ENCODE measurements at places on chromosomes 6 and 20.

GRCh38 chr6:28124971-28125353 lies 553 bp downstream of the ZSCAN16 start:
- DNase-seq = no peak

DNA sequence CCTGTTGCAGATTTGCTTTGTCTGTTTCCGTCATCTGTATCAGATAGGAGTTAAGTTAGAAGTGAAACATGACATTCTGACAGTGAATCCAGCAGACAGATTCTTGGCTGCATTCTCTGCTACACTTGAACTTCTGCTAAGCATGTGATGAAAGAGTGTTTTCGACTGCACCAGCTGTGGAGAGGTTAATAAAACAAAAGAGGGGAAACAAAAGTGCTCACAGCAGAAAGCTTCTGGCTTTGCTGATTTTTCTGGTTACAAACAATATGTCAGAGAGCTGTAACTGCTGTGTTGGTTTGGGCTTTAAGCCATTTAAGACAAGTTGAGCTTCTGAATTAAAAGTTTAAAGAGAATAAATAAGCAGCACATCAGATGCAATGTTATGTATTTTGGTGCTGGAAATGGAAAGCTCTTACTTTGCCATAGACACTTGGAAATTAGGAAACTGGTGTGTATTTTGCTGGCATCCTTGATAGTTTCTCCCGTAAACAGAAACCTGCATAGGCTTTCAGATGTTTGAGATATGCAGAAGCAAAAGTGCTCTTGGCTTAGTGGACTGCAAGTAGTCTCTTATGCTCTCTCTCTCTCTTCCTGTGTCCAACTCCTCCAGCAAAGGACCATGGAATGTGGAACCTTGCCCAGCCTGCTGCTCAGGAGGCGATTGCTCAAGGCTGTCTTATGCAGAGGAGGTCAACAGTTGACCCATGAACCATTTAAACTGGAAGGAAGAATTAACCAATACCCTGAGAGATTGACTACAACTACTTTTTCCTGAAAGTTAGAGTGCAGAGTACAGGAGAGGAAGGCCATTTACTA lies 104.9 kb downstream of the RPS12 start:
- no peak for DNase-seq

DNA sequence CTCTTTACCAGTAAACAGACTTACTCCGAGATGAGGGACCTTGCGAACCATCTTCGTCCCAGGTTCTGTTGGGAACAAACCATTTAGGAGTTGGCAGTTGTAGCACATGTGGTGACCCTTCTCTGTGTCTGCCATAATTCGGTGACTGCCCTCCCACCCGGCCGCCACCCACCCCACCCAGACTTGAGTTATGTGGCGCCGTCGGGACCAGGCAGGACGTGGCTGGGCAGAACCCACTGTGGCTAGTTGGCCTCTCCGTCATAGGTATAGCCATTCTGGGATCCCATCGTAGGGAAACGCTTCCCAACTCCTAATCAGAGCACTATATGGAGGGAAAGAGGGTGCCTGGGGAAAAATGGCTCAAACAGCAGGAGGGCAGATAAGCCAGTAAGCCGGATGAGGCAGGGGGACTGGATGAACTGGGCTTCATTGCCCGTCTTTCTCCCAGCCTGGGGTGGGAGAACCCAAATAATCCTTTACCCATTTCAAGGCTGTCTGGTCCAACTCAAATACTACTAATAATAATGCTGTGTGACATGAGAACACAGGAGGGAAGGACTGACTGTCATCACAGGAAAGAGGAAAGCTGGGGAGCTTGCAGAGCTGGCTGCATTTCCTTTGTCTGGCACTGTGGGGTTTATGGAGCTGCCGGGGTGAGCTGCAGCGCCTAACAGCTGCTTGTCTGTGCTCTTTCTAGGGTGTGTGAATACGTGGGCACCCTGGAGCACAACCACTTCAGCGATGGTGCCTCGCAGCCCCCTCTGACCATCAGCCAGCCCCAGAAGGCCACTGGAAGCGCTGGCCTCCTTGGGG lies 73.0 kb upstream of the PBOV1 start:
- DNase-seq = no peak

DNA sequence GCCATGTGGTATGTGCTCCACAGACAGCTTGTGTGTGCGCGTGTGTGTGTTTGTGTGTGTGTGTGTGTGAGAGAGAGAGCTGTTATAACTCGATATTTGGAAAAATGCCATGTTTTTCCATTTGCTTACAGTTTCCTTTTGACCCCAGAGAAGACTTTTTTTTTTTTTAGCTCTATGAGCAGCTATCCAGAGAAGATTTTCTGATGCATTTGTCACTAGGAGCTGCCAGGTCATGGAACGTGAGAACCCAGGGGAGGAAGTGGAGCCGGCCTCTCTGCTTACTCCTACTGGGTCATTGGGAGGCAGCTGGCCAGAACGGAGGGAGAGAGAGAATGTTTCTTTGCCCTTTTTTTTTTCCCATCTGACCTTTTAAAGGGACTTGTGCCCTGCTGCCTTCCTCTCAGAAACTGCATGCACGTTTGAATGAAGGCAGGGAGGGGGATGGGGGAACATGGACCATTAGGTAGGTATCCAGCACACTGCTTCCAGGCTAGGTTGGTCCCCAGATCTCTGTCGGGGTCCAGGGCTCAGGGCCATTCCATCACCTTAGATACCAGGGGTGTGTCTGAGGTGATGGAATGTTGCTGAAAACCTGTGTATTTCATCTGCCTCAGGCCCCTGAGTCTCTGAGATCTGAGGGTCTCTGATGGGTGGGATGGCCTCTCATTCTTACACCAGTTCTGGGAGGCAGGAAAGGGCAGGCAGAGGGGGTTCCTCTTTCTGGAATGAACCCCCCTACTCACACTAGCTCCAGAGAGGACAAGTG lies 11.2 kb upstream of the MRPS18A start:
- no peak for DNase-seq

GRCh38 chr20:43564455-43564854 lies 5.6 kb downstream of the SGK2 start:
- no peak for DNase-seq

DNA sequence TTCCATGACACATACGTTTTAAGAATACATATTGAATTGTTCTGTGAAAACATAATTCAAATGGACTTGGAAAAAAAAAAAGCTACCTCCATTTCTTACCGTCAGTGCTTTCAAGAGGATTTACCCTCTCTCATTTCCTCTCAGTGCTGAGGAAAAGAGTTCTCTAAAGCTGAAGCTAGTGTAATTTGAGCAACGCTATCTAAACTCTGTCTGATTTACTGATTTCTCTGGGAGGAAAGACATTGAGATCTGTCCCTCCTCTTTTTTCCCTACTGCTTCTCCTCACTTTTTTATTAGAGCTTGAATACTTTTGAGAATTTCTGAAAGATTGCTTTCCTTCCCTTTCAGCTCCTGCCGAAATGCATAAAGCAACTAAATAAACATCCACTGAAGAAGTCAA lies 41.2 kb upstream of the GRIK2 start:
- no peak for DNase-seq

DNA sequence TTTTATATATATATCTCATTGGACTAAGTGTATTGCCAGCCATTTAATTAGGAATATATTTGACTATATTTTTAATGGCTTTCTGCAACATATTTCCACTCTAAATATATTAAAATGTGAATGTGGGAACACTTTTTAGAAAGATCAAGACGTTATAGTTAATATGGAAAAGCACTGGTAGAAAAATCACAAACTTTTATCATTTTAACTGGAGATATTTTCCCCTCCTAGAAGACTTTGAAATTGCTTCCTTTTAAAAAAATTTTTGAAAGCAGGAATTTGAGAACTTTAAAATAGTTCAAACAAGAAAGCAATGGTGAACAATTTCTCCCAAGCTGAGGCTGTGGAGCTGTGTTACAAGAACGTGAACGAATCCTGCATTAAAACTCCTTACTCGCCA lies at the start of gene TAAR9:
Gene TAAR9 (plus strand): TSS at position 301 of the 400 bp plus-strand sequence. CDS start 13 bp downstream, at position 314.
- no peak for DNase-seq

DNA sequence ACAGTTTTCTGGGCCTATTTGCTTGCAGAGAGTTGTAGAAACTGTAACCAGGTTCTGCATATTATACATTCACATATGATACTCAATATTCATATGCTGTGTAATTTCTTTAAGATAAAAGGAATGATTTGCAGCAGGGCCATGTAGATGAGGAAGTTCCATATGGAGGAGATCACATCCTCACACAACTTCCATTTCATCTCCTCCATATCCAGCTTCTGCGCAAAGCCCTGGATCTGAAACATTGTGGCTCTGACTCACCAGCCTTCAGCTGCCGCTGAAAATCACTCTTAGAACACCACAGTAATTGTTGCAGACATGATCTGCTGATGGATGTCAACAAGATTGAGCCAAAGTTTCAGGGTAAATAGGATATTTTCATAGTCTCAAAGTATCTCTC lies 57.7 kb downstream of the PXDC1 start:
- no peak for DNase-seq

DNA sequence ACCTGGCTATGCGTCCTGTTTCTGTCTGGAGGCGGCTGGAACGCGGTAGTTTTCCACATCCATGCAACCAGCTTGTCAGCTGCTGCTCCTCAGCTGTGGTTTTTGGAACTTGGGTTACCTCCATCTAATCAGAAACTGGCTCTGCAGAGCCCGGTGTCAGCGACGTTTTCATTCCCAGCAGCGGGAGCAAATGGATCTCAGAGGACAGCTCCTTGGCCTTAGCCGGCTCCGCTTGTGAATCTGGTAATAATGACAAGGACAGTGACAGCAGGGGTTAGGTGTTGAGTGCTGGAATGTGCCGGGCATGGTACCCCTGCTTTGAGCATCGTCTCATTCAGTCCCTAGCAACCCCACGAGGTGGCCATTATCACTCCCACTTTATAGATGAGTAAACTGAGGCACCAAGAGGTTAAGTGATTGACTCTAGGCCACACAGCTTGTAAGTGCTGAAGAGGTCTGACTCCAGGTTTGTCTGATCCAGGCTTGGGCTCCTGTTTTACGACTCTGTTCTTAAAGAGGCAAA lies 1.3 kb downstream of the SLCO4A1 start:
- DNase-seq = no peak

GRCh38 chr6:11307226-11307625 lies 74.8 kb upstream of the NEDD9 start:
- no peak for DNase-seq

DNA sequence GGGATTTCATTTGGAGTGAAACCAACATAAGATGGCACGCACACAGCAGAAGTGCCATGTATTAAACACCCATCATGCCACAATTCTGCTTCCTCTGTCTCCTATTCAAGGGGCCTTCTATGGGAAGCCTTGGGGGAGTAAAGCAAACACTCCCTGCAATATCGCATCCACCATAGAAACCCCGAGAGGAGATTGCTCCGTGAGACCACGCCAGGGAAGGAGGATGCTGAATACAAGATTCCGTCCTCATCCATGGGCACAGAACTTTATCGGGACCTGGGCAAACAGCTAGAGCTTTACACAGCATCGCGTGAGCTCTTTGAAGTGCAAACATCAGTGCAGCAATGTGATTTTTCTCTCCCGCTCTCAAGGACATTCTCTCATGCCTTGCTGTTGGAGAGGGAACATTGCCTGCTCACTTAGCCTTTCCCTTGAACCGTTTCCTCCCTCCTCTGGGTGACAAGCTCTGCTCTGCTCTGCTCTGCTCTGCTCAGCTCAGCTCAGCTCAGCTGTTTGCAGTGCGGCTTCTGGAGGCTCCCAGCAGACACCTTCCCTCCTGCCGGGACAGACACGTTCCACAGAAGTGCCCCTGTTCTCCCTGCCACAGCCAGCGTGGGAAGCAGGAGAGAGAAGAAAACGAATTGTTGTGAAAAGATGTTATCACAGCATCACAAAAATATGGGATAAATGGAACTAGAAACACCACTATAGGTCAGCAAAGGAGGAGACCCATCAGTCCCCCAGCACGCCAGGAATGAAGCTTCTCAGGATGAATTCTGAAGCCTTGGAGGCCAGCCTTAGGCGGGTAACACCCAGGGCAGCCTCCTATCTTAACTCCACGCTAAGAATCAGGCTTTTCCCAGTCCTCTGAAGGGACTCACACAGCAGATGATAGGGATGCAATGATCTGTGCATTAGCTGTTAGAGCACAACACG lies 48.2 kb downstream of the RNASET2 start:
- no peak for DNase-seq

DNA sequence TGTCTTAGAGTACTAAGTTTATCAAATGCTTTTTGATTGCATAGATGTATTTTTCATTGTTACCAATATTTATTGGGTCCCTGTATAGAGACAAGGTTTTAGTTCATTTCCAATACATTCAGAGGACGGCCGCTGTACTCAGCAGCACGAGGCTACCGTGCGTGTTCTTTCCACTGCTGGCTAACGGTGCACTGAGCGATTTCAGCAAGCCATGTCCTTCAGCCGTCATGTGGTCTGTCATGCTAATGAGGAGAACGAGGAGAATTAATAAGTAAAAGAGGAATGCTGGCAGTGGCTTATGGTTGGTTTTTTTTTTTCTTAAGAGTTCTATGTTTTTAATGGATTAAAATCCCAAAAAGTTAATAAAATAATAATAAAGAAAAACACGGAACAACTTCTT lies 253.6 kb downstream of the ARID1B start:
- no peak for DNase-seq

DNA sequence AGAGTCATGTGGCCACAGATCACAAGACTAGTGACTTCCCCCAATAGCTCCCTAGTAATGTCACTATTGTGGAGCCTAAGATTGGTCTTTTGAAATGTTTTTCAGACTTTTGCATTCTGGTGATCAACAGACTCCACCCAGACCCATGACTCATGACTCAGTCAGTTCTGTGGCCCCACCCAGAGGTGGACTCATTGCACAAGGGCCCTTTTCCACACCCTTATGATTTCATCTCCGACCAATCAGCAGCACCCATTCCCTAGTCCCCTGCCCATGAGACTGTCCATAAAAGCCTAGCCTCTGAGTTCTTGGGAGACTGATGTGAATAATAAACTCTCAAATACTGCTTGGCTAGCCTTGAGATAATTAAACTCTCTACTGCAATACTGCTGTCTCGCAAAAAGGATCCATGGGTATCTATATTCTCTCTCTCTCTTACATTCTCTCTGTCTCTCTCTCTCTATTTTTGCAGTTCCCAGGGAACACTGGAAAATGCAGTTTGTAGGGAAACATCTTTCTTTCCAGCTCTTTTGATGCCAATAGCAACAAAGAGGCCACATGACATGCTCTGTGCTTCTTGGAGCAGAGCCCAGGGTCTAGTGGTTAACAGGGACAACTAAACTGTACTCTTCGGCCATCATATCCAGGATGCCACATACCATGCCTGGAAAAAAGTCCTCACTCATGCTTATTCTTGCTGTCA lies 71.3 kb upstream of the IYD start:
- DNase-seq = no peak

GRCh38 chr6:54428431-54428830 lies 120.2 kb downstream of the TINAG start:
- no peak for DNase-seq

GRCh38 chr6:91144126-91144525 lies 557.3 kb upstream of the MAP3K7 start:
- peak; percentile 79 for DNase-seq

- DNase-seq = no peak
Observed at GRCh38 chr6:129276986-129277385, 394.0 kb downstream of the LAMA2 start.

GRCh38 chr6:48426636-48427035 lies 315.6 kb upstream of the PTCHD4 start:
- no peak for DNase-seq
